ENCODE measurements at places on chromosomes 4 and X.

- no peak for DNase-seq
Observed at GRCh38 chrX:100356351-100356896, 53.6 kb downstream of the PCDH19 start.

GRCh38 chr4:126957987-126958386 is 674.8 kb upstream of the INTU start:
- no peak for DNase-seq

GRCh38 chr4:137966504-137966903 is 275.6 kb downstream of the SLC7A11 start:
- DNase-seq: no peak

DNA sequence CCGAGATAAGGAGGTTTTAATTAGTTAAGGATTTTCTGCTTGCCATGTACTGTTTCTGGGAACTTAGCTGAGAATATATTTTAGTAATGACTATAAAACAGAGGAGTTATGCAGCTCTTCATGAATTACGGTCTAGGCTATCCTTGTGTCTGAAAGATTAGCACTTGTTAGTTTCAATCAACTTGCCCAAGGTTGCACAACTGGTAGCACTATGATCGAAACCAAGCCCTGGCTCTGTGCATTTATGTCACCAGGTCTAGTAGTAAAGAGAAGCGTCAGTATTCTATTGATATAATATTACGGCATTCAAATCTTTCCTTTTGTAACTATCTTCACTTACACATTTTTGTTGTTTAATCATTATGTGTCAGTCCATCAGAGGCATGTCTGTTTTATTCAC is 176.0 kb downstream of the TLL1 start:
- DNase-seq: no peak

DNA sequence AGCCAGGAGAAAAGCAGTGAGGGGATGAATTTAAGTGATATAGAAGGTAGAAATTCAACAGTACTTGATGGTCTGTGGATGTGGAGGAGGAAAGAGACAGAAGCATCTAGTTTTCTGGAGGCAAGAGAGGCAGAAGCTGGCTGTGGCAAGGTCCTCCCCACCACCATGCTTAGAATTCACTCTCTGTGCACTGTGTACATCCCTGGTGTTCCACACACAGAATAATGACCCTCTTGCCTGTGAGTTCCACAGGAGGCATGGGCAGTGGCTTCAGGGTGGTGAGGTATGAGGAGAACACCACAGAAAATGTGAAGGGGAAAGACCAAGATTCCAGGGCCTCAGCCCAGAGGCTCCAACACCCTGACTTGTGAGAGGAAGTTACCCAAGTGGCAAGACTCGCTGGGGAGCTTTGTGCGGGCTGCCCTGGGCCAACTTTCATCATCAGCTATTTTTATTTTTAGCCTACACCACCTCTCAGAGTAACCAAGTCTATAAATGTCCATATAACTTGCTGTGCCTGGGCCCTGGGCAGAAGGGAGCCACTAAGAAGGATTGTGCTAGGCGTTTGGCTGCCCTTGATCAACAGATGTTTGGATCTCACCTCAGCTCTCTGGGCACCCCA is 7.8 kb upstream of the INTS6L start:
- DNase-seq: no peak

Measured in fibroblast of skin of left quadriceps (primary cell).